ENCODE measurements at places on chromosomes 12 and 14.
A peak's percentile ranks its signal among the peaks of the same experiment; 100 is the strongest.

DNA sequence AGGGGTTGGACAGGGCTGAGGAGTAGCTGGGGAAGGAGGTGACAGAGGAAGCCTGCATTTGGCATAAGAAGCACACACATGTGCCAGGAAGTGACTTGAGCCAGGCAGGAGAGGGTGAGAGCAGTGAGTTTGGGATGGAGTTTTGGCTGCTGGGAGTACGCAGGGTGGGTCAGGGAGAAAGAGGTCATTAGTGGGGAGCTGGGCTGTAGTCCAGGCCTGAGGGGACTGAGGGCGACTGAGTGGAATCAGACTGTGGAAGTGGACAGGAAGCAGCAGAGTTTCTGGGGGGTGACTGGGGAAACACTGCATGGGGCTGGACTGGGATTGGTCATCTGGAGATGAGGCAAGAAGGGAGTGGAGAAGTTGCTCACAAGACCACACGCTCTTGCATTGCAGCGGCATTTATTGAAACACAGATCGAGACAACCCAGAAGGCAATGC, 7.6 kb downstream of the KRT85 start:
- no peak for DNase-seq

DNA sequence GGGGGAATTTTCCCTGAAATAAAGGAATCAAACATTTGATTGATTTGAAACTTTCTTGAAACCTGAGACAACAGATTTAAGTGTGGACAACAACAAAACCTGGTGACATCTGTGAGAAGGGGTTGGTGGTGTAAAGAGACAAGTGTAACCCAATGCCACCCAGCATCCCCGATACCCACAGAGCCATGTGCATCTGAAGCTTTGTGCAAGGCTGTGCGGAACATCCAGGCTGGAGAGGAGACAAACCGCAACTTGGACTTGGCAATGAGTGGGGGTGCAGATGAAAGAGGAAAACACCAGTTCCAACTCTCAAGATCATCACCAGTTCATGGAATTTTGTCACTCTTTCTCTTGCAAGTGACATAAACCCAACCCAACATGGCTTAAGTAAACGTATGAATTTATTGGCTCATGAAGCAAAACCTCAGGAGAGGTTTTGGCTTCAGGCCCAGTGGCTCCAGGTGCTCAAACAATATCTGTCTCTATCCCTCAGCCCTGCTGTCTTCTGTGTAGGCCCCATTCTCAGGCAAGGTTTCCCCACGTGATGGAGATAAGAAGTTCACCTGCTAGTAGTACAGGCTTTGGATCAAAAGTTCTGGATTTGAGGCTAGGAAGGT, 55.2 kb upstream of the NTF3 start:
- no peak for DNase-seq

- DNase-seq: no peak
These were observed 13.5 kb downstream of the OLR1 start for GRCh38 chr12:10158406-10158805.

- DNase-seq: no peak
These were observed 4.4 kb downstream of the BLTP3B start for GRCh38 chr12:100138048-100138802.

DNA sequence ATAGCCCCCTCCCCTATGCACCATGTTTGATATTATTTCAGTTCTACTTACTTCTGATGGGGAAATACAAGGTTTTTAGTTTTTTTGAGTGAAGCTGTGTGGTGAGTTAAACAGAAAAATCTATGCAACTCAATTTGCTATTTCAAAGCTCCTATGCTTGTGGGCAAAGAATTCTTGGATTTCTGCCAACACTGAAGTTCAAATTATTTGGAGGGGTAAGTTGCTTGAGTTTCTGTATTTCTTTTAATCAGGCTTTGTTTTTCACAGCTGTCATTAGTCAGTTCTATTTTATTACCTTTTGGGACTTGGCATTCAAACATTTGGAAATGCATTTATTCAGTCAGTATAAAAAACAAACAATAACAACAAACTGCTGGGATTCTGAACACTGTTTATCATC, 407.5 kb upstream of the MGAT4C start:
- no peak for DNase-seq

- no peak for DNase-seq
These were observed 37.0 kb upstream of the NT5DC3 start for GRCh38 chr12:103877934-103878510.

DNA sequence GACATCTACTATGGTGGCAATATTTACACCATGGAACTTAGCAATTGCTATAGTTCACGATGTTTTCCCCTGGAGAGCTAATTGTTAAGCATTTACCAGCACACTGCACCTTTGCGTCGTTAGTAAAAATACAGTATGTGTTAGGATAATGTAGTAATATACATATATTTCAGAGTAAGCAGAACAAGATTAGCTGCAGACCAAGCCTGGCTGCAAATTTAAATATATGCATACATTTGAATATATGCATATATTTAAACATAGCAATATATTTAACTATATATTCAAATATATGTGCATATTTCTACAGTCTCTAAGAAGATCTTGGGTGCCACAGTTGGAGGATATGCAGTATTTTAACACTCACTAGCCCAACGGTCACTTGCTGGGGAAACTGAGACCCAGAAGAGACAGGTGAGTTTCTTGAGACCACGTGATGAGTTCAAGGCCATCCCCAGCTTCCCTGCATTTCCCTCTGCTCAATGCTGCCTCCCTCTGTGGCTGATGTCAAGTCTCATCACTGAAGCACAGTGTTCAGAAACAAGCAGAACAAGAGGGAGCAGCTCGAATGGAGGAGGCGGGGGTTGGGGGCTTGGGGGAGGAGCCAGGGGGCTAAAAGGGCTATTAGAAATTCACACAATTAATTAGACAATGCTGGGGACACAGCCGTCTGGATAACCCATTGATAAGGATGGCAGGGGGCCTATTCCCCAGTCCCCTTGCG, 708.0 kb downstream of the MED13L start:
- no peak for DNase-seq

DNA sequence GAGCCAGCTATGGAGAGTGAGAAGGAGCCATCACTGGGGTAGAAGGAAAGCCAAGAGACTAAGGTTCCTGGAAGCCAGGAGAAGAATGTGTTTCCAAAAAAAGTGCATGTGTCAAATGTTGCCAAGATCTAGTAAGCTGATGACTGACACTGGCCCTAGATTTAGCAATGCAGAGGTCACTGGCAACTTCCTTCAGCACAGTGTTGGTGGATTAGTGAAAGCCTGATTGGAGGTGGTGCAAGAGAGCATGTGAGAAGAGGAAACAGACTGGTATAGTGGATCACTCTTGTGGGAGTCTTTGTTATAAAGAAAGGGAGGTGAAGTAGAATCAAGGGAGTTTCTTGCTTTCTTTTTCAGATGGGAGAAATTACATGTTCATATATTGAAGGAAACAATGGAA, 34.1 kb upstream of the CHGA start:
- no peak for DNase-seq

DNA sequence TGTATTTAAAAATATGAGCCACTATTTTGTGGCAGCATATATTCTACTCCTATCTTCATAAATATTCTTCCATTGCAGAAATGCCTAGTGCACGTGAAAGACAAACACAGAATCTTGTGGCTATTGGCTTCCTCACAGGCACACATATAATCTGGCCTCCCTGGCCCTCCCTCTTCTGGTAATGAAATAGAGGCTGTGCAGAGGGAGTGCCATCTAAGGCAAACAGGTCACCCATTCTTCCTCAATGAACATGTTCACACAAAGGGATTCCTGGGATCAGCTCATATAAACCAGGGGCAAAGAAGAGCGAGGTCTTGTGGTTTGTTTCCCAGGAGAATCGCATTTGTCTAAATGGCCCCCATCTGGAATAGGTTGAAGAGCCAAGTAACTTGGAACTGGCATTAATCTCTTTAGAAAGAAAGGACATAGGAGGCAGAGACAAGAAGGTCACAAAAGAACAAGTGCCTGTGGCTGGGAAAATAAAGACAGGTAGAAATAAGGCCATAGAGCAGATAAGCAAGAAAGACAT, 171.6 kb upstream of the PTPRQ start:
- no peak for DNase-seq

DNA sequence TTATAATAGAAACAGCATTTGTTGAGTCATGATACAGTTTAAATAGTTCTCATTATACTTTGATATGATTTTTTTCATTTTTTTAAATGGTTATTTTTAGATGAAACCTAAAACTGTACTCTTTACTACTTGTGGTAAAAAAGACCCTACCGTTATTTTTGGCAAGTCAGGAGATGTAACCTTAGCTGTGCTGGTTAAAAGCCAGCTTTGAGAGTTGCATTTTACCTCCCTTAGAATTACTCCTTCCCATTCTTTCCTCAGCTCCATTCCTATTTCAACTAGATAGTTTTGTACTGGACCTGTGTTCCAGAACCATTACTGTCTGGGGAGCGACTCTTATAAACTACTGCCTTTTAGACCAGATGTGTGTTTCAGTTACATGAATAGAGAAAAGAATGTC, 92.0 kb downstream of the RAD51B start:
- no peak for DNase-seq

GRCh38 chr14:75972801-75973421, 8.9 kb downstream of the TGFB3 start:
- DNase-seq: no peak

GRCh38 chr12:104342635-104343249, 39.2 kb downstream of the EID3 start:
- no peak for DNase-seq

- peak; percentile 11 for DNase-seq
These were observed 27.4 kb upstream of the DDHD1 start for GRCh38 chr14:53180272-53181221.

DNA sequence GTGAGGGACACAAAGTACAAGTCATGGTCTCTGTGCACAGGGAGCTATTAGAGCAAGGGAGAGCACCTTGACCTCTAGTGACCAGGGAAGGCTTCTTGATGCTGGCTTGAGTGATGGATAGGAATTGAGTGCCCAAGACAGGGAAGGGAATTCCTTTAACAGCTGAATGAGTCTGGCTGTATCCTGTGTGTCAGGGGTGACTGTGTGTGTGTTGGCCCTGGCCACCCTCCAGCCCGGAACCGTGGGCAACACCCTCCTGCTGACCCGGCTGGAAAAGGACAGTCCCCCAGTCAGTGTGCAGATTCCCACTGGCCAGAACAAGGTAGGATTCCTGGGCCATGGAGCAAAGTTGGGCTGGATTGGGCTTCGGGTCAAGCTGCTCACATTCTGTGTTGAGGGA, 5.5 kb upstream of the PFDN5 start:
- DNase-seq: no peak

DNA sequence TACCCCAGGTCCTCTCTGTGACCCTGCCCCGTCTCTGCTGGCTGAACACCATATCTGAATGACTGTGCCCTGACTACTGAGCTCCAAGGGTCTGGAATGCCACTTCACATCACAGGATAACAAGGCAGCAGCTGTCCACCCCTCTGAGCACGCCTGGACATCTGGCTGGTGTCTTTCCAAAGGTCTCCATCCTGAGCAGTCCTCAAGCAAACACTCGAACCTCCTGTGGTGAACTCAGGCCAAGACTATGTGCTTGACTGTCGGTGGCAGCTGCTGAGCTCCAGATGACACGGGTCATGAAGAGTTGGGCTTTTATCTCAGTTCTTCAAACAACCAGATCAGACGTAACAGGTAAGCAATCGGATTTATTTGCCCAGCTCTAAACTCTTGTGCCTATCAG, 117.2 kb upstream of the BCL2L14 start:
- no peak for DNase-seq

DNA sequence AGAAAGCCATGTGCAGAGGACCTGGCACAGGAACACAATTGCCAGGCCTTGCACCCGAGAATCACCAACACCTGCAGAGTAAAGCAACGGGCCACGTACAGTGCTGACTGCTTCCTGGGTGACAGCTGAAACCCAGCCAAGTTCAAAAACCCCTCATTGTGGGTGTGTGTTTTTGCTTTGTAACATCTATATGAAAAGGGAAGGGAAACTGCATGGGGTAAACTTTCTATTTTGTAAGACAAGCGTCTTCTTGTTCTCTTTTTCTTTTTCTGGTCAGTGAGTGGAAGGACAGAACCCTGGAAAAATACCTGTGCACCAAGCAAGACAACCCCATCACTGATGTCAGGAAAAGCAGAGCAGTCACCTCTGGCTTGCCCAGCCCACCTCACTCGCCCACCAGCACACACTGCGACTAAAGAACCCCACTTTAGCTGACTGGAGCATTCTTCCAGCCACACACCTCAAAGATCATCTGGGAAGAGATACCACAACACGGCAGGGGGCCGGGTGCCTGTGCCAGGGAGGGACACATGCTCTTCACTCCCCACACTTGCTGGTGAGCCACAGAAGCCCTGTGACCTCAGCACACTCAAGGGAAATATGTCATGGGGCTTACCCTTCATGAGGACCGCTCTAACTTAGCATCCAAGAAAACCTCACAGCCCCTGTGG, 172.3 kb downstream of the NDUFA12 start:
- DNase-seq: no peak

GRCh38 chr12:49956663-49957569, 4.8 kb upstream of the AQP5 start:
- DNase-seq: no peak

DNA sequence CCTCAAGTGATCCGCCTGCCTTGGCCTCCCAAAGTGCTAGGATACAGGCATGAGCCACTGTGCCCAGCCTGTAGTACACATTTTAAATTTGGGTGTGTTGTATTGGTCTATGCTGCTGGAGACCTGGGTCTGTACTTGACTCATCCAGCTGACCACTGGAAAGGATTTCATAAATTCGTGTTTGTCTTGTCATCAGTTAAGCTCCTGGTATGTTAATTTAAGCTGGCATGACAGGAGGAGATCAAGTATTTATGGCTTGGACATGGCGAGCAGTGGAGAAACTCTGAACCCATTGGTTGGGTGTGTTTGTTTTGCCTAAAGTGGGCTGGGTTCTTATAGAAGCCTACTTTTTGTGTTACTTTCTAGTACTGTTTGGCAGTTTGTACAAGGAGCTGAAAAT, 24.2 kb downstream of the YY1 start:
- DNase-seq: no peak

DNA sequence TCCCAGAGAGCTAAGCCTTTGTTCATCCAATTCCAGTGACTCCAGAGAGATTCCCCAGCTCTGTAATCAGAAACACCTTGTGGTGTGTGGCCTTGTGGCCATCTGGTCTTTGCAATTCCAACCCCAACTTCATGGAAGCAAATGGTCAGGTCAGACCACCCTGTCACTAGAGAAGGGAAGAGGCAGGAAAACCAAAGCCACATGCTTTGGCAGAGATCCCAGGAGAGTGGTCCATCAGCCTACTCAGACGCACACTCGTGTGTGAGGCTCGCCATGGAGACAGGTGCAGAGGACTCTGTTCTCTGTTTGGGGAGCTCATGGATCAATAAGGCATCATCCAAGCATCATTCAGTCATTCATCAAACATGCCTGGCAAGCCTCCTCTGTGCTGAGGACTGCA, 46.2 kb upstream of the TUNAR start:
- DNase-seq: no peak

- DNase-seq: no peak
These were observed 255.0 kb upstream of the NPAS3 start for GRCh38 chr14:32683679-32684078.

GRCh38 chr12:115426732-115427131, 742.8 kb upstream of the TBX3 start:
- no peak for DNase-seq

DNA sequence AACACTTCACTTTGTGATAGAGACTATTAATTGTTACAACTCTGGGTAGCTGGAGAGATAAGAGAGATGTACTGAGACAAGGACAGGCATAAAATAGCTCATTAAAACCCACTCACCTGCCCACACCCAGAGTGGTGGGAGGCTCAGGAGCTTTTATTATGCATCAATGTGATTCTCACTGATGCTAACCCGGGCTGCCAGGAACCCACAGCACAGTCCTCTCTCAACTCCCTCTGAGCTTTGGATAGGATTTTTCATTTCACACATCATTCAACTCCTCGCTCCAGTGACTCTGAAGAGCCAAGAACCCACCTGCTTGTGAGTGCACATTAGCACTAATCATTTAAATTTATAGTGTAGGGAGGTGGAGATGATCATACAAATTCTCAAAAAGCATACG, 827.9 kb downstream of the FLRT2 start:
- no peak for DNase-seq
